ENCODE measurements at places on chromosomes 2 and 18. TPM values are rescaled to one million over a fixed set of nuclear protein-coding genes. Genes with fewer than 3 reads are reported as not detected.

Gene ATP8B1
- 20.1 TPM for polyA plus RNA-seq

Gene C2orf78
- polyA plus RNA-seq = not detected

Gene DNAH7
- 0.28 TPM for polyA plus RNA-seq

Gene GAL3ST2
- polyA plus RNA-seq = not detected

Gene ARHGEF4
- polyA plus RNA-seq = 18.2 TPM

DNA sequence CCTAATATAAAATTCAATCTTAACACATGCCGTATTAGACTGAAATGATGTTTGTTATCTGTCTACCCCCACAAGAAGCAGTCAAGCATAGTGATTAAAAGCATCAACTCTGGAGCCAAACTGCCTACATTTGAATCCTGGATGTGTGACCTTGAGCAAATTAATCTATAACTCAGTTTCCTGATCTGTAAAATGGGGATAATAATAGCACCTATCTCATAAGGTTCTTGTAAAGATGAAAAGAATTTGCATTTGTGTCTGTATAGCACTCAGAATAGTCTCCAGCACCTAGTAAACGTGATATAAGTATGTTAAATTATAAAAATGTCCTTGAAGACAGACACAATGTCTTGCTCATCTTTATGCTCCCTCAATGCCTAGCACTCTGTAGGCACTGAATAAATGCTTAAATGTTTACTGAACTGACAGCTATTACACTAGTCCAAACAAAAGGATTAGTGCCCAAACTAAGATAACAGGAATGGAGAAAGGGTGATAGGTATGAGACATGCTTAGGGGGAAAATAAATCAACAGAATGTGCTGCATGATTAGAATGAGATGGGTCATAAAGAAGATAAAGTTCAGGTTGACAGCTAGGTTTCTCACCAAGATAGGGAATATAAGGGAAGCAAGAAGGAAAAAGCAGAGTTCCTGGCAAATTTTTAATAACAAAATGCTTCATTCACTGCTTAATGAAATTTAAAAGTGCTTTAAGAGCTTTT lies 180.6 kb downstream of the ATAD2B start:
- DNase-seq = no peak

- DNase-seq = no peak
Observed at GRCh38 chr18:6374340-6374739, 40.4 kb downstream of the L3MBTL4 start.

- no peak for DNase-seq
Observed at GRCh38 chr18:21453511-21453901, 147.0 kb downstream of the ESCO1 start.

DNA sequence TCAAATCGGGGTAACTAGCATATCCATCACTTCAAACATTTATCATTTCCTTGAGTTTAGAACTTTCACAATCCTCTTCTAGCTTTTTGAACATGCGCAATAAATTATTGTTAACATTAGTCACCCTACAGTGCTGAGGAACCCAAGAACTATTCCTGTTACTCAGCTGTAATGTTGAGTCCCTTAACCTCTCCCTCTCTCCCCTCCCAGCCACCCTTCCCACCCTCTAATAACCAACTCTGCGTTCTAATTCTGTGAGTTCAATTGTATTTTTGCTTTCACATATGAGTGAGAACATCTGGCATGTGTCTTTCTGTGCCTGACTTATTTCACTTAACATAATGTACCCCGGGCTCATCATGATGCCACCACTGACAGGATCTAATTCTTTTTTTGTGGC lies 78.6 kb upstream of the RANBP2 start:
- no peak for DNase-seq

DNA sequence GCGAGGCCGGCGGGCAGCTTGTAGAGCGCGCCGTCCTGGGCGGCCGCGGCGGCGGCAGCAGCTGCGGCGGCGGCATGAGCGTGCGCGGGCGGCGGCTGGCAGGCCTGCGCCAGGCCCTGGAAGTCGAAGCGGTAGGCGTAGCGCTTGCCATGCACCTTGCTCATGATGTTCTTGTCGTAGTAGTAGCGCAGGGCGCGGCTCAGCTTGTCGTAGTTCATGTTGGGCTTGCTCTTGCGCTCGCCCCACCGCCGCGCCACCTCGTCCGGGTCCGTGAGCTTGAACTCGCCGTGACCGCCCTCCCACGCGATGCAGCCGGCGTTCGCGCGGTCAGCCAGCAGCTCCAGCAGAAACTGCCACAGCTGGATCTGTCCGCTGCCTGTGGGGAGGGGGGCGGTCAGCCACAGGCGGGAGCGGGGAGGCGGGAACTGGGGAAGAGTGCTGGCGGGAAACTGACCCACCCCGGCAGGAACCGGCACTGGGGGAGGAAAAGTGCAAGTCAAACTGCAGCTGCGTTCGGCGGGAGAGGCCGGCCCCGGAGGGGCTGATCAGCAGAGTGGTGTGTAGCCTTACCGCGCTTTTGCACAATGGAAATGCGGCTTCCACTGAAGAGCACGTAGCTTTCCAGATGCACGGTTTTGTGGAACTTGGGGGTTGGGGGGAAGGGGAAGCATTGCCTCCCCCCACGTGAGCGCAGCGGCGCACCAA lies 3.0 kb downstream of the FEV start:
- no peak for DNase-seq

DNA sequence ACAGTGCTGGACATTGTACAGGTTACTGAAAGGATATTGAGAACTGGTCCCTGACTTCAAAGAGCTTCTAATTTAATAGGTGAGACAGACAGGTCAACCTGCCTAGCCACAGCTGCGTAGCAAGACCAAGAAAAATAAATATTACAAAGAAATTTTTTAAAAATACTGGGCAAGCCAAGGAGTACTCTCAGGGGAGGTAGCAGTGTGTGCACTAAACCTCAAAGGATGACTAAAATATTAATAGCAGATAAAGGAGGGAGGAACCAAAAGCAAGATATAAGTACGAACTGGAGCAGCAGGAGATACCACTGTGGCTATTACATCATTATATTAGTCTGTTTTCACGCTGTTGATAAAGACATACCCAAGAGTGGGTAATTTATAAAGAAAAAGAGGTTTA lies 14.9 kb downstream of the SCG2 start:
- no peak for DNase-seq

DNA sequence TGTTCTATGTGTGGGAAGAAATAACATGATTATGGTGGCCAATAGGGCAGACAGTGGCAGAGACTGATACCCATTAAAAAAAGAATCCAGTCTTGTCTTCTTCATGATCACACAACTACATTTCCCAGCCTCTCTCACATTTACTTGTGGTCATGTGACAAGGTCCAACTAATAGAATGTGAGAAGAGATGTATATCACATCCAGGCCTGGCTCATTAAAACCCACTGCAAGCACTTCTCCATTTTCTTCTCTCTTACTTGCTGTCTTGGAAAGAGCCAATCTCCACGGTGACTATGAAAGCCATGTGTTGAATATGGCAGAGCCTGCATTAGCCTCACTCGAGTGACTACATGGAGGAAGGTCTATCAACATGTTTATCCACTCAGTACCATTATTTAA lies 306.2 kb upstream of the ZEB2 start:
- DNase-seq = no peak

Data from urinary bladder (tissue), 4 donors.